Activated CD4-positive, alpha-beta T cell treated with anti-CD3 and anti-CD28 coated beads for 36 hours (primary cell): ENCODE measurements at places on chromosomes 1 and 21. TPM values are rescaled to one million over a fixed set of nuclear protein-coding genes. Genes with fewer than 3 reads are reported as not detected.

Gene FMO1
- total RNA-seq, result not detected

Gene HTR6
- 1.6 TPM for total RNA-seq

Gene RIIAD1
- not detected for total RNA-seq

Gene NUCKS1
- 260 TPM for total RNA-seq

Gene MYOC
- total RNA-seq, result not detected

- DNase-seq, result no peak
- peaks cover 60% of the 10 kb centered on the region for H3K4me1 ChIP-seq
- H3K36me3 ChIP-seq, result peaks cover 22% of the 10 kb centered on the region
- H3K27ac ChIP-seq, result peak overlapping the region; percentile 97
These were observed 250 bp downstream of the F5 start for GRCh38 chr1:169586067-169586394.

- H3K4me1 ChIP-seq, result no peaks in the 10 kb centered on the region
- no peak overlapping the region for H3K4me3 ChIP-seq
- DNase-seq, result no peak
These were observed 197.8 kb downstream of the MATN1 start for GRCh38 chr1:30525631-30525970.

- H3K27ac ChIP-seq, result no peak overlapping the region
- no peak overlapping the region for H3K4me3 ChIP-seq
These were observed 340.2 kb downstream of the PTPRU start for GRCh38 chr1:29576510-29576909.

GRCh38 chr21:20997311-20997635 is 936 bp upstream of the NCAM2 start:
- DNase-seq, result peak; percentile 11
- no peak overlapping the region for H3K27ac ChIP-seq
- H3K36me3 ChIP-seq, result no peaks in the 10 kb centered on the region
- peaks cover 14% of the 10 kb centered on the region for H3K4me1 ChIP-seq

GRCh38 chr1:20658166-20658915 is 2.8 kb downstream of the DDOST start:
- H3K4me1 ChIP-seq, result peaks cover 35% of the 10 kb centered on the region
- H3K4me3 ChIP-seq, result no peak overlapping the region
- no peak for DNase-seq
- H3K36me3 ChIP-seq, result peaks cover 53% of the 10 kb centered on the region

DNA sequence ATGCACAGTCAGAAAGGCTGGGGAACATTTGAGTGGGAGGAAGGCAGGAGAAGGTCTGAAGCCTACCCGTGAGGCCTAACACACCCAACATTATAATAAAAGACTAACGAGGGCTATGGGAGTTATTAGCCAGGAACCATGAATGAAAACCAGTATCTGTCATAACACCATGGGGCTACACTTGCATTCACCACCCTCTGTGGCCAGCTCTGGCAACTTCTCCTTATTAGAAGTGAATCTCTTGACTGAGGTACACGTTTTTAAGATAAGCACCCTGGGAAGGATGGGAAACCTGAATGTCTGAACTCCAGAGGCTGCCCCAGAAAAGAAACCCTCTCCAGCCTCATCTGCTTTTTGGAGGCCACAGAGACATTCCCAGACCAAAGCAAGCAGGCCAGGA is 204.3 kb upstream of the RAB4A start:
- H3K4me1 ChIP-seq, result peaks cover 9% of the 10 kb centered on the region
- no peaks in the 10 kb centered on the region for H3K36me3 ChIP-seq
- H3K27me3 ChIP-seq, result no peaks in the 10 kb centered on the region
- H3K27ac ChIP-seq, result no peak overlapping the region
- DNase-seq, result no peak

Gene POU2F1
- total RNA-seq, result 20.3 TPM

DNA sequence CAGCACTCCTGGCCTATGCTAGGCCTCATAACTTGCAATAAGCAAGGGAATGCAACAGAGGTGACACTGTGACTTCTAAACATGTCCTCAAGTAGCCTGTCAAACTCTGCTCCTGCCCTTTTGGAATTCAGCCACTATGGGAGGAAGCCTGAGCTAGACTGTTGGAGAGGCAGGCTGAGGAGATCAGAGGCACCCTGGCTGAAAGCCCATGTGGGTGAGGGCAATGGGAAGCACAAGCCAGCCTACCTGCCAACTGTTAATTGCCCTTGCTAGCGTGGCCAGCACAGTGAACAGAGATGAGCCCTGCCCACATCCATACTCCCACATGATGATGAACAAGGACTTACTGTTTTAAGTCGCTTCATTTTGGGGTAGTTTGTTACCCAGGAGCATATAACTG is 17.7 kb downstream of the GNB1 start:
- H3K27ac ChIP-seq, result no peak overlapping the region
- peaks cover 49% of the 10 kb centered on the region for H3K36me3 ChIP-seq
- no peak for DNase-seq
- no peak overlapping the region for H3K4me3 ChIP-seq

- no peak for DNase-seq
- no peaks in the 10 kb centered on the region for H3K4me1 ChIP-seq
- no peak overlapping the region for H3K4me3 ChIP-seq
These were observed 4.8 kb upstream of the KCNJ6 start for GRCh38 chr21:37921091-37921490.

- DNase-seq, result no peak
- no peaks in the 10 kb centered on the region for H3K36me3 ChIP-seq
- H3K4me1 ChIP-seq, result peaks cover 7% of the 10 kb centered on the region
- no peak overlapping the region for H3K27ac ChIP-seq
These were observed 22.1 kb upstream of the DISP1 start for GRCh38 chr1:222792744-222793143.

- no peaks in the 10 kb centered on the region for H3K4me1 ChIP-seq
- H3K36me3 ChIP-seq, result no peaks in the 10 kb centered on the region
- peak; percentile 51 for DNase-seq
These were observed 48.4 kb downstream of the FAAP20 start for GRCh38 chr1:2145946-2146835.
